Astrocyte of the hippocampus (primary cell): ENCODE measurements at places on chromosomes 11 and 22.
A peak's percentile ranks its signal among the peaks of the same experiment; 100 is the strongest.

DNA sequence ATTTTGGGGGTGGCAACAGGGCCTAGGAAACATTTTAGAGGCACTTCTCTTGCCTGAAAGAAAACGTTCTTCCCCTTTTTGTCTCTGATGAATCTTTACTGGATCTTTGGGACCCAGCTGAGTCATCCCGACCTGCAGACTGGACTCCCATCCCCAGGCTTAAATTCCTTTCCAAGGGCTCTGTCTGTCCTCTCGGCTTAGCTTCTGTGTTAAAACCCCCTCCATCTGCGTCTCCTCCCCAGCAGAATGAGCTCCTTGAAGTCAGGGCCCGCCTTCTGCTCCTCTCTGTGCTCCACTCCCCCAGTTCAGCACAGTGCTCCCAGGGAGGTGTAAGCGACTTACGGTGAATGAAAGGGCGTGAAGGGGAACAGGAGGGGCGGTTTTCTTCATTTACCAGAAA is 895 bp upstream of the DAGLA start:
- DNase-seq = no peak

GRCh38 chr22:37199760-37200108 is 11.7 kb upstream of the C1QTNF6 start:
- no peak for DNase-seq

- DNase-seq = peak; percentile 76
Observed at GRCh38 chr11:31875866-31876560, 64.9 kb upstream of the PAX6 start.

- DNase-seq = no peak
Observed at GRCh38 chr22:18088825-18089568, 11.2 kb downstream of the PEX26 start.

GRCh38 chr22:44543781-44544477 is 45.9 kb upstream of the RTL6 start:
- DNase-seq = no peak

- DNase-seq = peak; percentile 71
Observed at GRCh38 chr11:36074941-36075431, 131.1 kb downstream of the LDLRAD3 start.

GRCh38 chr11:123590296-123590912 is 64.0 kb downstream of the SCN3B start:
- DNase-seq = peak; percentile 83

GRCh38 chr11:72792437-72793021 is 1.3 kb downstream of the STARD10 start:
- DNase-seq = no peak

DNA sequence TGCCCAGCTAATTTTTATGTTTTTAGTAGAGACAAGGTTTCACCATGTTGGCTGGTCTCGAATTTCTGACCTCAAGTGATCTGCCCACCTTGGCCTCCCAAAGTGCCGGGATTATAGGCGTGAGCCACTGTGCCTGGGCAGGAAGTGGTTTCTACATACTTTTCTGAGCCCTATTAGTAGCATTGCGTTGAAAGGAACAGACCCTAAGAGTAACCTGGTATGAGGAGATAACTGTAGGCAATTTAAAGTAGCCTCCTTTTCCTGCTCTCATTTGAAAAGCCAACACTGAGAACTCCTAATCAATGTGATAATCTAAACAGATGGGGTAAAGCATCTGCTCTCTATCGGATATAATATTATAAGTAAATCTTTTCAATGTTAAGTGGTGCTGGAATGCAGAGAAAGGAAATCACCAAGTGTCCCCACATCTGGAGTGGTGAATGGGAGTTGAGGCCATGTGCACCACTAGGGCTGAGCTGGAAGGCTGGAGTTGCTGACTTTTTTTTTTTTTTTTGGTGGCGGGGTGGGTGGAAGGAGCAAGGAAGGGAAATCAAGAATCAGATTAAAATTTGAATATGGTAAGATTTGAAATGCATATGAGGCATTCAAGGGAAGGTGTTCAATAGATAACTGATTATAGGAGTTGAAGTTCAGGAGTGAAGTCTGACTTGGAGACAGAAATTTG is 20.7 kb downstream of the PDHX start:
- DNase-seq = no peak

DNA sequence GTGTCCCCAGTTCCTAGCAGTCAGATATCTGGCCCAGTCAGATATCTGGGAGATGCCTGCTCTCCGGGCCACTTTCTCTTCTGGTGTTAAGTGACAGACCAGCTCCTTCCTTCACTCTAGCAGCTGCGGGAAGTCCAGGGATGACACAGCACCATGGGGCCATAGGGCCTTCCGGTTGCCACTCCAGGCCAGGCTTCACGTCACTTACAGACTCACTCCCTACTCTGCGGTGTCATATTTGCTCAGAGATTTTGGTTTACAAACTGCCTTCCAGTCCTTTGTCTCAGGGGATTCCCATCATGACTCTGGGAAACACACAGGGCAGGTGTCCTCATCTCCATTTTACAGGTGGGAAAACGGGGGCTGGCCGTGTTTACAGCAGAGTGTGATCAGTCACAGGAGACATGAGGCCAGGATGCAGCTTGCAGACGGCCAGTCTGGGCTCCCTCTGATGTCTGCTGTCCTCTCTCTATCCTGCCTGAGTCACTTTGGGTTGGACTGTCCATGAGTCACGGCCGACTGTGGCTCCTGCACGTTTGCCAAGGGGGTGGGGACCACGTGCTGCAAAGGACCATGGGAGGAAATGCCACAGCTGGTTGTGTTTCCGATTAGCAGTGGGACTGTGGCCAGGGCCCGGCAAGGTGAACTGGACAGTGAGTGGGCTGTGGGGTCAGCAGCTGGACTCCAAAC is 8.2 kb upstream of the TBC1D22A start:
- DNase-seq = peak; percentile 97

- DNase-seq = no peak
Observed at GRCh38 chr11:88680806-88681205, 343.3 kb upstream of the CTSC start.

DNA sequence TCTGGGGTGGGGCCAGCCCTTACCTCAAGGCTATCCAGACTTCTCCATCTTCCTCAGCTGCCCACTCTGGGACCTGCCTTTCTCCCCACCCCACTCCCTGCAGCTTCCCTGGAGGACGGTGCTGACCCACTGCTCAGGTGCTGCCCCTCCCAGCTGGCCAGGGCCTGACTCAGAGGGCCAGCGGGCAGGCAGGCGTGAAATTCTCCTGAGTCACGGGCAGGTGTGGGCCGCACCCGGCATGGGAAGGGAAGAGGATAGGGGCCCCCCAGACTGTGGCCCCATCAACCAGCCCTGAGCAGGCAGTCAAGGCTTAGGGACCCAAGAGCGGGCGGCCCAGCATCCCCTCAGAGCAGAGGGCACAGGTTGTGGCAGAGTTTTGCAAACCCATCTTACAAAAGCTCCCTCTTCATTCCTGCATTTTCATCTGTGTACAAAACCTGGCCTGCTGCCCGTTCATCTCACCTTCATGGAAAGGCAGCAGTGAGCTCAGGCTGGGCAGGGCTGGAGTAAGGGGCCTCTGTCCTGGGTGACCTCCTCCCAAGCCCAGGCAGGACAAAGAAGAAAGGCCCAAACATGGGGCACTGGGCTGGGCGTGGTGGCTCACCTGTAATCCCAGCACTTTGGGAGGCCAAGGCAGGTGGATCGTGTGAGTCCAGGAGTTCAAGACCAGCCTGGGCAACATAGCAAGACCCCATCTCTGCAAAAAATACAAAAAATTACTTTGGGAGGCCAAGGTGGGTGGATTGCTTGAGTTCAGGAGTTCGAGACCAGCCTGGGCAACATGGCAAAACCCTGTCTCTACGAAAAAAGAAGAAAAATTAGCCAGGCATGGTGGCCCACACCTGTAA is 6.1 kb downstream of the RHOD start:
- no peak for DNase-seq

DNA sequence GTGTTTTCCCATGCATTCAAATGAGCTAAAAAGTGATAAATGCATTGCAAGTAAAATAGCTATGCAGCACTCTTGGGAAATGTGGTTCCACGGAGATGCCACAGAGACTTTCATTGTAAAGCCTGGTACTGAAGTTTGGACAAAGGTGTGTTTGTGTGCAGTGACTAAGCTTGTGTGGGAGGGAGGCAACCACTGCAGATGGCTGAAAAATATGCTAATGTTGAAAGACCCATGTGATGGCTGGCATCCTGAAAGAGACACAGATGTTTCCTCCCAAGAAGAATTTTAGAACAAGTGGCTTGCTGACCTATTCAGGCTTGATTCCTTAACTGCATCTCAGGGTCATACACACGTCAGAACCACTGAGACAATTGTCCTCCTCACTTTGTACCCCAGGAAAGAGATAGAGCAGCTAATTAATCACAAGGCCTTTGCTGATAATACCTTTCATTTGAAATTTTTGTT is 73.8 kb downstream of the FAM76B start:
- DNase-seq = peak; percentile 90

DNA sequence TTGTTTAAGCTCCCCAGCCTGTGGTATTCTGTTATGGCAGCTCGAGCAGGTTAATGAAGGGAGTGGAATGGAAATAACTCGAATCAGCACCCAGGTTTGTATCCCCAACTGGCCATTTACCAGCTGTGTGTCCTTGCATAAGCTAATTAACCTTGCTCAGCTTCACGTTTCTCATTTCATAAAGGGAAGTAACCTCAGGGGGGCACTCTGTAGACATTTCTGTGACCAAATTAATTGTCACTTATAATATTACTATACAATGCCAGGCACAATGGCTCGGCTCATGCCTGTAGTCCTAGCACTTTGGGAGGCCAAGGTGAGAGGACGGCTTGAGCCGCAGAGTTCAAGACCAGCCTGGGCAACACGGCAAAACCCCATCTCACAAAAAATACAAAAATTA is 13.8 kb downstream of the ADA2 start:
- no peak for DNase-seq

DNA sequence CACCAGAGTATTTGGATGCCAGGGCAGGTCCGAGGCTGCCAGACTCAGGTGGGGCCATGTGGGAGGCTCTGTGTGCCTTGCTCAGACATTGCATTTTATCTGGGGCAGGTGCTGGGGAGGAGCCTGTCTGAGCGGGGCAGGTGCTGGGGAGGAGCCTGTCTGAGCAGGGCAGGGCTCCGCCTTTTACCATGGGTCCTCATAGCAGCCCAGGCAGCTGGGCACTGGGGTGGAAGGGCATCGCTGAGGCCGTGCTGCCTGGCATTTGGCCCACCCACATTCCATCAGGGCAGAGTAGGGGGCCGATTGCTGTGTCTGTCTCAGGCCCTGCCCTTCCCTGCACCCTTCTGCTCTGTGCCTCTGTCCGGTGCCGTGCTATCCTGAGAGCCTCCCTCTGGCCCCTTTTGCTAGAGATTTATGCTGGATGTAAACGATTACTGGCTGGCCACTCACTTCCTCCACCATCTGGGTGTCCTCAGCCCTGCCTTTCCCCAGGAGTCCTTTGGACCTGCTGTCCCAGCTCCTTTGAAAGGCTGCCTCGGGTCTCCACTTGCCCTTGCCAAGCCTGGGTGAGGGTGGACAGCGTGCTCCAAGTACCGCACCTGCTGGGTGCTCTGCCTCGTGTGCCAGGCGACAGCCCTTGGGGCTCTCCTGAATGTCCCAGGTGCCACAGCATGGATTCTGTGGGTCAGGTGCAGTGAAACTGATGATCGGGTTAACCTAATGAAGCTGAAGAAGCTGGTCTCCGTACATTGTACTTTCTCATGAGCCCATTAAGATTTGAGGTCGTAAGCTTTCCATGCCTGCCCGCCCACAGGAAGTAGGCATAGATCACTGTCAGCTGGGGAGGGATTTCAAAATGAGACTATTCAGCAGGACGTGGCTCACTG is 281.6 kb downstream of the TBC1D22A start:
- no peak for DNase-seq

GRCh38 chr11:83508804-83509203 is 222.6 kb upstream of the CCDC90B start:
- DNase-seq = no peak

DNA sequence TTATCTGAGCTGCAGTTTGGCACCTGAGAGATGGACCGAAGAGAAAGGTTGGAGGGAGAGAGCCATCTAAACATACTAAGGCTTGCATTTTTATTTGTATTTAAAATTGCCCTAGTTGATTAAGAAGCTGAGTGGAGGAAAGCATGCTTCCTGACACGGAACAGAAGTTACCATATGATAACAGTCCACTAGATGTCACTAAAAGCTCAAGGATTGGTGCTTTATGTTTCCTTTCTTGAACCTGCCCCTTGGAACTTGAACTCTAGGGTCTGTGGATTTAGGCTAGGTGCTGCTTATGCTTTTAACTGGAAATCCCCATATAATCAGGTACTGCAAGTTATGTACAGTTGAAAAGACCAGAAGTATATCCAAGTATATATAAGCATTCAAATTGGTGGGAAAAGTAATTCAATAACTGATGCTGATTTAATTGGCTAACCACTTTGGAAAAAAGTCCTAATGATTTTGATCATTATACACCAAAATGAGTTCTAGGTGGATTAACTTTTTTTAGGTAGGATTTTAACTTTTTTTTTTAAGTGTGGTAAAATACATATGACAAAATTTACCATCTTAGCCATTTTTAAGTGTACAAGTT is 9.5 kb downstream of the RBMXL2 start:
- DNase-seq = peak; percentile 64

GRCh38 chr11:128469220-128469619 is 118.1 kb downstream of the ETS1 start:
- no peak for DNase-seq
